ENCODE measurements at places on chromosomes 2 and 18.
A peak's percentile ranks its signal among the peaks of the same experiment; 100 is the strongest.

GRCh38 chr2:197238043-197238365, 72.6 kb downstream of the ANKRD44 start:
- DNase-seq, result no peak

GRCh38 chr18:24268784-24269550, 128.7 kb downstream of the OSBPL1A start:
- no peak for DNase-seq

GRCh38 chr2:127570282-127571250, 35.1 kb downstream of the MYO7B start:
- DNase-seq, result no peak

DNA sequence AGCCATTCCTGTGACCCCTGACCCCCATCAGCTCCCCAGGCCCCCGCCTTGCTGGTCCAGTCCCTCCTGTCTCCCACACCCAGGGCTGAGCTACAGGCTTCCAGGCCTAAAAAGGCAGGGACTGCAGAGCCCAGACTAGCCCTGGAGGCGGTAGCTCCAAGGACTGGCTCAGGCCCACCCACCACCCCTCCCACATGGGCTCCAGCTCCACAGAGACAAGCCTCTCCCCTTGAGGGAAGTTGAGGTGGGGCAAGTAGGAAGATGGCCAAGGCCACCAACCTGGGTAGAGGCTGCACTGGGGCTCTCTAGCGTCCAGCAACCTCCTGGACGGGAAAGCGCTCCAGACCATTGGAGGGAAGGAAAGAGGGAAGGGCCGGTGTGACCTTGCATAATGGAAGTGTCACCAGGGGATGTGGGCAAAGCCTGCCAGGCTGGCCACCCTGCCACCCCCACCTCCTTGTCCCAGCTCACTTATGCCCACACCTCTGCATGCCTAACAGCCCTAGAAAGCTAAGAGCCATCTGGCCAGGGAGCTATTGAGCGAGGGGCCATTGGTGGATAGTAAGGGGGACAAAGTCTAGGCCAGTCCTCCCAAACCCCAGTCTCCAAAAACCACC, 63.1 kb downstream of the TNS1 start:
- no peak for DNase-seq

DNA sequence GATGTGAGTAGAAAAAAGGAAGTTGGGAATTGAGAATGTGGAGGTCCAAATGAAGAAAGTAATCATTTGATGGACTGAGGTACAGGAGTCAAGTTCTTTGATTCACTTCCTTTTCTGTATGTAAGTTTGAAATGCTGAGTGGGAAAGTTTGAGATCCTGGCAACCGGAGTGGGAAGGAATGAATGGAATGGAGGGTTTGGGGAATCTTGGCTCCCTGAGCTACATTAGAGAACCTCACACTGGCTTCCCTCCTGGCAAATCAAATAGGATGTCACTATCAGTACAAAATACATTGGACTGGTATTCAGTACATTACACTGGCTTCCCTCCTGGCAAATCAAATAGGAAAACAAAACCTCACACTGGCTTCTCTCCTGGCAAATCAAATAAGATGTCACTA, 9.8 kb upstream of the RNF138 start:
- peak; percentile 4 for DNase-seq

Data from iris pigment epithelial cell (primary cell).